Activated T-cell treated with anti-CD3 and anti-CD28 coated beads, Interleukin-2, amount 50 U/mL, for 24 hours (primary cell): ENCODE measurements at places on chromosomes 11 and 22.
A peak's percentile ranks its signal among the peaks of the same experiment; 100 is the strongest.

GRCh38 chr11:76617553-76618265 lies 52.8 kb downstream of the LRRC32 start:
- no peak for DNase-seq

- peak; percentile 88 for DNase-seq
Measured at GRCh38 chr11:128172046-128172878, 415.1 kb downstream of the ETS1 start.

GRCh38 chr11:109133159-109133558 lies 288.8 kb upstream of the C11orf87 start:
- no peak for DNase-seq

- DNase-seq = peak; percentile 26
Measured at GRCh38 chr11:17547051-17547577, at the start of gene OTOG. TSS of gene OTOG (plus strand) at chr11:17547259. CDS start at chr11:17547373, 114 bp downstream.
